NCI-H82 (cell line): ENCODE measurements at places on chromosomes 6 and 20.

GRCh38 chr20:47656318-47656717 lies 129.0 kb downstream of the SULF2 start:
- no peak for DNase-seq

- peak; percentile 23 for DNase-seq
Measured at GRCh38 chr6:6925391-6926164, 182.2 kb upstream of the RREB1 start.

DNA sequence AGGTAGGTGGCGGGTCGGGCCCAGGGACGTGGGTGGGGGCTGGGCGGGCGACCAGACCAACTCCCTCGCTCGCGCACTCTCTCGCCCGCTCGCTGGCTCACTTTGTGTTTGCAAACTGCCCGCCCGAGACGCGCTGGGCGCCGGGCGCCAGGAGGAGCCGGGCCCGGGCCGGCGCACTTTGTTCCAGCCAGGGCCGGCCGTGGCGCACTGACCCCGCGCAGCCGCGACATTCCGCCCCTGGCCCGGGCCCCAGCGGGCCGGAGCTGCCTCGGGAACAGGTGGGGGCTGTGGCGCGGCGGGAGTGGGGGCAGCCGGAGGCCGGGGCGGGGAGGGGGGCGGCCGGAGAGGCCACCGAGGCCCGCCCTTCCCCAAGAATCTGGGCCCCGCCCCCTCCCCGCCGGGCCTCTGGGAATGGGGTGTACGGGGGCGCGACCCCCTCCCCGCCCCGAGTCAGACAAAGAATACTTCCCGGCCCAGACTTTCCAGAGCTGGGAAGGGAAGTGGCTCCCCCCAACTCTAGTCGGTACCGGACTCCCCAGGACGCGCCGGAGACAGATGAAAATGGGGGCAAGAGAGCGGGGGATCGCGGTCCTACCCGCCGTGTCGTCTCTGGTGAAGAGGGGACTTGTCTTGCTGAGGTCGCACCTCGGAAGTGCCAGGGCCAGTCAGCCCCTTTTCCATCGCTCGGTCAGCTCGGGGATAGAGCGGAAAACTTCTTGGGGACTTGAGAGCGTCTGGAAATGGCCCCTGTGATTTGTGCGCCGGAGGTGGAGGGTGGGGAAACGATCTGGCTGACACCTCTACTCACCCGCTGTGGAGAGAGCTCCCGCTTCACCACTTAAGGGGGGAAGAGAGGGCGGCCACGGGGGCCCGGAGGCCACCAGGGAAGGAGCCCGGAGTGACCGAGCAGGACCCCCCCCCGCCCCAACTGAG lies 951 bp downstream of the FOXP4 start:
- peak; percentile 53 for DNase-seq

DNA sequence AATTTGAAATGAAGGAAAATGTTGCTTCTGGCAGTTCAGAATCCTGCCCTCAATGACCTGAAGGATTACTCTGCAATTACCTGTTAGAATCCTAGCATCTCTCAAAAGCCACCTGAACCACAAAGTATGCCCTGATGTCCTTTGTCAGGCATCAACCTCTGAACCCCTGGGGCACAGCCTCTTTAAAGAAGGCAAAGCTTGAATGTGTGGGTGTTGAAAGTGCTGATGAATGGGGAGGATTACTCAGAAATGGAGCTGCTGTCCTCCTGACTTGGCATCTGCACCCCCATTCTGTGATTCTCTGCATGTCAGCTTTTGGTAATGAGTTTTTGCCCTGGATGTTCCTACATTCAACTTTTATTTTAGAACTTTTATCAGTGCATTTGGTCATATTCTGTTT lies 179.2 kb downstream of the PKHD1 start:
- DNase-seq = no peak

GRCh38 chr6:157563611-157564284 lies 182.8 kb downstream of the ZDHHC14 start:
- DNase-seq = no peak

GRCh38 chr6:100451577-100451976 lies 13.1 kb downstream of the SIM1 start:
- DNase-seq = no peak

- no peak for DNase-seq
Measured at GRCh38 chr20:54176610-54177009, 2.8 kb upstream of the CYP24A1 start.

GRCh38 chr6:27294409-27294808 lies 17.7 kb downstream of the POM121L2 start:
- no peak for DNase-seq

- DNase-seq = no peak
Measured at GRCh38 chr6:144722154-144722737, 437.1 kb downstream of the UTRN start.

GRCh38 chr6:44049163-44049988 lies 77.9 kb downstream of the MRPL14 start:
- no peak for DNase-seq

DNA sequence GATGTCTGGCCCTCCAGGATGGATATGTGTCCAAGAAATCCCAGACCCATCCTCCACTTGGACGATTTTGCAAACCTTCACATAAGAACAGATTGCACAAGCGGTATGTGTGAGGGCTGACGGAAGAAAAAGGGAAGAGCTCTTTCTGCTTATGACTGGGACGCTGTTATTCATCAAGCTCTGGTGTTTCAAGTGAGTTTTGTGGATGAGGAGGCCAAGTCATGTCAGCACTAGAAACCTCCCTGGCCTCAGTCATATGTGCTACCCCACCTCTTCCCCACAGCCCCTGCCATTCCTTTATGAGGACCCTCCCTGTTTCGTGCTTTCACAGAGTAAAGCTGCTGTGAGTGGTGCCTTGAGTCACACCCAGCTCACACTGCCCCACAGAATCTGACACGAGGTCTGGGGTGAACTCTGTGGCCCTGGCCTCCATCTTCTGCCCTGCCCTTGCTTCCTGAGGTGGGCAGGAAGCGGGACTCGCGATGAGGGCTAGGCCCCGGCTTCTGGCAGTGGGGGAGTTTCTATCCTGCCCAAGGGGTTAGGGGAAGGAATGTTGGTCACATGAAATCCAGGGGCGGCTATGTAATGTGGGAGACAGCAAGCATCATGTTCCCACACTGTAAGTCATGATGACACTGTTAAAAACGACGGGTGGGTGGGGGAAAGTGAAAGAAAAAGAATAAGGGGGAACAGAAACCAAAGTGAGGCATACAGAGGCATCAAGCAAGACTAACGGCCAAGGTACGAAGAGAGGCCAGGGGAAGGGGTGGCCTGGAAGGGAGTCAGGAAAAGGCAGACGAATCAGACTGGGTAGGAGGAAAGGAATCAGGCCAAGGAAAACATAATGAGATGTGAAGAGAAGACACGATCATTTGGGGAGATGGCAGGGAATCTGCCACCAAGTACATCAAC lies 78.1 kb downstream of the PRDM1 start:
- DNase-seq = no peak
